Suppressor macrophage treated with lipopolysaccharide for 1 hour (primary cell): ENCODE measurements at places on chromosomes 2 and 18.
A peak's percentile ranks its signal among the peaks of the same experiment; 100 is the strongest.

DNA sequence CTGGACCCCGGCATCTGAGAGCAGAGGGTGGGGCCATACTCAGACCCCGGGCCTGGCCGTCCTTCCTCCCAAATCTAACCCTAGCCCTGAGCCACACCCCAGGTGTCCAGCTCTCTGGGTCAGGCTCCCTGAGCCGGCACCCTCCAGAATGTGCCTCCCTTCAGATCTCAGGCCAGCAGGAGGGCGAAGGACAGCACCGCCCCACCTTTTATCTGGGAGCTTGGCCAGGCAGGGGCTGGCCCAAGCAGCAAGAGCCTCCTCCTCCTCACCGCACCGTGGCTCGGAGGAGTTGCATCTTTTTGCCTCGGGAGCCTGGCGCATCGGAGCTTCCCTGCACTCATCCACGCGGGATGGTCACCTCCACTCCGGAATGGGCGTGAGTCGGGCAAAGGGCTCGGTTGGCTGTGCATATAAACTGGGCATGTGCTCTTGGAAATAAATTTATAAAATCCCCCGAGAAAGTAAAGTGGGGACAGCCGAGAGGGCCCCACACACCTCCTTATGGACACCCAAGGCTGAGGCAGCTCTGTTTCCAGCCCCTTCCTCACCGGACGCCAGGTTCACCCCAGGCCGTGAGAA, 69.1 kb upstream of the CTDP1 start:
- no peak for DNase-seq

DNA sequence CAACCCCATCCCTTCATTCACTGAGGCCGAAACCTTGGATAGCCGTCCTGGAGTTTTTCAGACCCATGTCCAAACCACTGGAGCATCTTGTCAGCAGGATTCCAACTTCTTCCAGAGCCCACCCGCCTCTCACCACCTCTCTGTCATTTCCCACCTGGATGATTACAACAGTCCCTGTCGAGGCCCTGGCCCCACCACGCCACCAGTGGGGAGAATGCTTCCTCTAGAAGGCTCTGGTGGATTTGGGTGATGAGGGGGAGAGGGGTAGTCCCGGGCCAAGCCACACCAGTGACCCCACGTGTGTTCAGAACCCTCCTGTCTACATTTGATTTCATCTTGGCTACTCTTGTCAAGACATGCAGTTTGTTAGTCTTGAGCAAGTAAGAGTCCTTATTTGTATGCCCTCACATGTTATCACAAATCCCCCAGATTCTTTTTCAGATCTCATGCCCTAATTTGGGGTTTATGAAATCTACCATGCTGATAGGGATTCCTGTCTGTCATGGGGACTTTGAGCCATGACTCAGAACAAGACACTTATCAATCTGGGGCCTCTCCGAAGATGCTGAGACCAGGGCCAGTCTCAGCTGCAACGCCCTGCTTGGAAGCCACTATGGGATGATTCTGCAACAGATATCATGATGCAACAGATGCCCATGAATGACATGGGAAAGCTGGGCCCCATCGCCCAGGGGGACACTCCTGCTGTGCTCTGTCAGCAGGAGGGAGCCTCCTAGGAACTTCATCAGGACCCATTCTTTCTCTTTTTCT, 186.1 kb downstream of the ZFP36L2 start:
- peak; percentile 26 for DNase-seq

DNA sequence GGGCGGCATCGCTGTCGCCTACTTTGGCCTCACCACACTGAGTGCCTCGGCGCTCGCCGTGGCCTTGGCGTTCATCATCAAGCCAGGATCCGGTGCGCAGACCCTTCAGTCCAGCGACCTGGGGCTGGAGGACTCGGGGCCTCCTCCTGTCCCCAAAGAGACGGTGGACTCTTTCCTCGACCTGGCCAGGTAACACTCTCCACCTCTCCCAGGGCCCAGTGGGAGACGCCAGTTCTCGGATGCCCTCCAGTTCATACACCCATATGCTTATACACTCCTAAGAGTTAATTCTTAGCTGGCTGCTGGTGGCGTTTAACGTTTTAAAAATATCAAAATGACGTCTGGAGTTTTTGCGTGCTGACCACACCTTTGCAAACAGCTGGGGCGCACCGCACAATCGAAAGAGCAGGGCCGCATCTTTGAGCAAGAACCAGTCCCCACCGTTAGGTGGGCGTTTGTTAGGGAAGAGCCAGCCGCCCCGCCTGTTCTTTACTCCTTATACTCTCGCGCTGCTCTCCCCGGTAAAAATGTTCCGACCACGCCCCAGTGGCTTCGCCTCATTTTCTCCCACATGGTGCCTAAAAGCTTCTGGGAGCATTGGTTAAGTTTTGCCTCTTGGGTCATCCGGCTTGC, 899 bp downstream of the SLC1A4 start:
- DNase-seq = peak; percentile 34

DNA sequence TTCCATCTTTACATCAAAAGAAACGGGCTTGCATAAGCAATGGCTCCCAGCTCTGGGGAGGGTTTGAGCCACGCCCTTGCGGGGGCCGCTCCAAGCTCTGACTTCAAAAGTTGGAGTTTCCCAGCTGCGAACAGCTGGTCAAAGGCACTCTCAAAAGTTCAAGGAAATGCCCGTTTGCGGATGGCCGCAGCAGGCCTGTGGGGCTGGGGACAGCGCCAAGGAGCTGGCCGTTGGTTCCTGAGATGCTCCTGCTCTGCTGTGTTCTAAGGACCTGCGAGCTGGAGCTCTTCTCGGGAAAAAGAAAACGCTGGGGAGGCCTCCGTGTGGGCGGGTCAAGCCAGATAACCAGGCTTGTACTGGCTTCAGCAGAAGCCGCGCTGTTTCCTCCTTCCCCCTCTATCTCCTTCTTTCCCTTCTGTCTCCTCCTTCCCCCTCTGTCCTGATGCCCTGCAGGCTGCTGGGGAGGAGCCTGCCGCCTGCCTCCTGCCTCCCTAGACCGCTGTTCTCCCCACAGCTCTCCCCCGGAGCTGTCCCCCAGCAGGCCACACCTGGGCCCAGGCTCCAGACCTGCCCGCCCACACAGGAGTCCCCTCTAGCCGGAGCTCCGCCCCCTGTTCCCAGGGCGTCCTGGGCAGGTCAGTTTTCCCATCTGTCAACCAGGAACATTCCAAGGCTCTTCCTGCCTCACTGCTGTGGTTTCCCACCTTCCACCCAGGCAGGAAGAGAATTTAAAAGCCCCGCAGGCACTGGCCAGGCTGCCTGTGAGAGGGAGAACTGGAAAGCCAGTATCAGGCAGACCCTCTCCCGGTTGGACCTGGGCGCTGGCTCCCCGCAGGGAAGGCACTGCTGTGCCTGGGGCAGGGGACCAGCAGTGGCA, 14.1 kb downstream of the KLF11 start:
- peak; percentile 93 for DNase-seq
